Stimulated activated CD4-positive, alpha-beta T cell treated with anti-CD3 and anti-CD28 coated beads, Interleukin-1b, Interleukin-23, amount 100 ng/mL, for 4 hours (primary cell): ENCODE measurements at places on chromosomes 5 and 9.

GRCh38 chr9:2610985-2611384, 10.6 kb upstream of the VLDLR start:
- DNase-seq = no peak

- no peak for DNase-seq
Observed at GRCh38 chr9:137945581-137945980, 68.0 kb downstream of the CACNA1B start.

GRCh38 chr9:22146604-22147003, 137.5 kb upstream of the CDKN2B start:
- no peak for DNase-seq

GRCh38 chr5:38534156-38534453, 22.3 kb downstream of the LIFR start:
- no peak for DNase-seq

DNA sequence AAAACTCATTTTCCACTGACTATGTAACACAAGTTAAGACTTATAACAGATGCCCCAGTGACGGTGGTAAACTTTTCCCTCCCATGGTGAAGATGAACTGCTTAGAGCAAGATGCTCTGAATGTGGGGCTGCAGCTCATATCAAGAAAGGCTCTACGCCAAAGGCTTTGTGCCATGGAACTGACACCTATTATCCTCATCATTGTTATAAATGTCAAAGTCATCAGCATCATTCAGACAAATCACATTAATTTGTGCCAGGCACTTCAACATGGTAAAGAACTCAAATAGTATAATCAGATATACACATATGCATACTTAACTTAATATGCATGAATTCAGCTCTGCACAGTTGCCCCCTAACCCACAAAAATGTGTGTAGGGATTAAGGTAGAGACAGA, 305.9 kb upstream of the ATP10B start:
- DNase-seq = no peak

DNA sequence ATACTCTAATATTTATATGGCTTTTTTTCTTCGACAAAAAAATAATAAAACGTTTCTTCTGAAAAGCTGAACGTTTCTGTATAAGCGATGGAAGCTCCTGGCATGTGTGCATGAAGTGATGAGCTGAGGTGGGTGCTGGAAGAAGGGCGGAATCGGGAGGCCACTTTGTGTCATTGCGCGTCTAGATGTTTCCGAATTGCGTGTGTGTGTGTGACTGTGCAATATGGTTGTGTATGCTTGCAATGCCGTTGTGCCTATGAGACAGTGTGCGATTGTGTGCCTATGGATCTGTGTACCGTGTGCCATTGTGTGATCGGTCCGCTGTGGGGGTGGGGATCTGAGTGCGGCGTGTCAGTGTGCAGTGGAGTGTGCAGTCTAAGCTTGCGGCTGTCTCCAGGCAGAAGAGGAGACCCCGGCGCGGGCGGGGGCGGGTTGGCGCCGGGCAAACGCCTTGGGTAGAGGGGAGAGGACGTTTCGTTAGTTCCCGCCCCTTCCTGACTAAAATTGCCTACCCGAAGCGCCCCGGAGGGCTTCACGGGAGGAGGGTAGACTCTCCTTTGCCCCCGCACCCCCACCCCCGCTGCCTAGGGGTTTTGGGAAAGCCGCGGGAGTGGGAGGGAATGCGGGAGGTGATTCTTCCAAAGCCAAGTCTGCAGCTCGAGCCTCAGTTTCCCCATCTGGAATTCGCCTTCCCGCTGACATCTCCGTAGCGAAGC, 24.2 kb downstream of the PCDHGC5 start:
- DNase-seq = peak; percentile 24

- DNase-seq = no peak
Observed at GRCh38 chr5:112957036-112957808, 19.4 kb upstream of the DCP2 start.

DNA sequence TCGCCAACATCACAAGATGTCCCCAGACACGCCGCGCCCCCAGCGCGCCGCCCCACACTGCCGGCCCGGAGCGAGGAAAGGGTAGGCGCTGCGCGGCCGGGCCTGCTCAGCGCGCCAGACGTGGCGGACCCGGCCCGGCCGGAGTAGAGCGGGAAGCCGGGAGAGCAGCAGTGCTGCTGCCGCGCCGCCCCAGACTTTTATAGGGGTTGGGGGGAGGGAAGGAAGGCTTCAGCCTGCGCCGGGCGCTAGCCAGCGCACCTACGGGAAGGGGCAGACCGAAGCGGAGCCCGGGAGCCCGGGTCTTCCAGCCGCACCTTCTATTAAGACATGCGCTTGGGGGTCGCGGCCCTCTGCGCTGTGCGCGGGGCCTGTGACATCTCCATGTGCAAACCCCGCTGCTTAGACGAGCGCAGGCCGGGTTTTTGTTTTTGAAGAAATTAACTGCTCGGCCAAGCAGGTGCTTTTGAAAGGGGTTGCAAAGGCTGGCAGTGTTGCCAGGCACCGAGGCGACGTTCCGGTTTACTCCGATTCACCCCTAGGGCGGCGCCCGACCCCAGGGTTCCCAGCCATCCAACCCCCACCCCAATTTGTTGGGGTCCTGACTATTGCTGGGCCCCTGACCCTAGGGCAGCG, 353 bp upstream of the PAX5 start:
- no peak for DNase-seq

GRCh38 chr5:97967292-97967691, 784.2 kb upstream of the RIOK2 start:
- DNase-seq = no peak

DNA sequence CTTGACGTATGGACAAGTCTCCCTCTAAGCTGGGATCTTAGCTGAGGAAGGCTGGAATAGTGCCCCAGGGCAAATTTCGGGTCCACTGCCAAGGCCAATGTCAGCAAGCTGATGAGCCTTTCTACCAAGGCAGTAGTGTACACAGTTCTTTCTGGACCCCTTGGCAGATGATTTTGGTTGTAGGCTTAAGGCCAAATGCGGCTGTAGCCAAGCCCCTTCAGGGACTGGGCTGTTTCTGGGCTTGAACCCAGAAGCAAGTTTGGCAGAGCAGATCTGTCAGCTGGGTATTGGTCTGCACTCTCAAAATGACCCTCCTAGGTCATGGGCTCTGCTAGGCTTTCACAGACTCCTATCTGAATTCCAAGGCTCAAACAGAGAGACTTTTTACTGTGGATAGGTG, 121.6 kb downstream of the ADAMTSL1 start:
- no peak for DNase-seq

GRCh38 chr9:23555851-23556250, 270.2 kb downstream of the ELAVL2 start:
- DNase-seq = no peak

DNA sequence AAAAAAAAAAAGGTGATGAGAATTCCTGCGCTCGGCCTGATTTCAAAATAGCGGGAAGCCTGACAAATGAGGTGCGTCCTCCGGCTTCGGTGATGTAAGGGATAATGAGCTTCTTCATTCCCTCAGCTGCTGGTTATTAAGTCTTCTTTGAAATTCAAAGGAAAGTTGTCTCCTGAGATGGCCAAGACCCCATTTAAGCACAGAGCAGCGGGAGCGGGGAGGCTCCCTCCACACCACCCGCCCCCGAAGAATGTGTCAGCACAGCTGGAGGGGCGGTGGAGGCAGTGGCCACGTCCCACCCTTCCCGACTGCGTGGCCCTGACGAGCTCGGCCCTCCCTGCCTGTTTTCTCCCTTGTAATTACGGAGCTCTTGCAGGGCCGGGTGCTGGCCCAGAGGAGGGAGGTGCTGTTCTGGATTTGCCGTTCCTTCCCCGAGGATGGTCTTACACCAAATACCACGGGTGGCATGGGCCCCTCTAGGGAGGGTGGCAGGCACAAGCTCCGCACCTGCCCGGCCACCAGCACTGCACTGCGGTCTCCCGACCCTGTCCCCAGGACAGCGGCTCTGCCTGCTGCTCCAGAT, 31.0 kb downstream of the SLC9A3 start:
- DNase-seq = no peak
